Activated CD4-positive, alpha-beta T cell treated with anti-CD3 and anti-CD28 coated beads, Interleukin-2, amount 50 U/mL, for 16 hours (primary cell): ENCODE measurements at places on chromosomes 4 and X.

DNA sequence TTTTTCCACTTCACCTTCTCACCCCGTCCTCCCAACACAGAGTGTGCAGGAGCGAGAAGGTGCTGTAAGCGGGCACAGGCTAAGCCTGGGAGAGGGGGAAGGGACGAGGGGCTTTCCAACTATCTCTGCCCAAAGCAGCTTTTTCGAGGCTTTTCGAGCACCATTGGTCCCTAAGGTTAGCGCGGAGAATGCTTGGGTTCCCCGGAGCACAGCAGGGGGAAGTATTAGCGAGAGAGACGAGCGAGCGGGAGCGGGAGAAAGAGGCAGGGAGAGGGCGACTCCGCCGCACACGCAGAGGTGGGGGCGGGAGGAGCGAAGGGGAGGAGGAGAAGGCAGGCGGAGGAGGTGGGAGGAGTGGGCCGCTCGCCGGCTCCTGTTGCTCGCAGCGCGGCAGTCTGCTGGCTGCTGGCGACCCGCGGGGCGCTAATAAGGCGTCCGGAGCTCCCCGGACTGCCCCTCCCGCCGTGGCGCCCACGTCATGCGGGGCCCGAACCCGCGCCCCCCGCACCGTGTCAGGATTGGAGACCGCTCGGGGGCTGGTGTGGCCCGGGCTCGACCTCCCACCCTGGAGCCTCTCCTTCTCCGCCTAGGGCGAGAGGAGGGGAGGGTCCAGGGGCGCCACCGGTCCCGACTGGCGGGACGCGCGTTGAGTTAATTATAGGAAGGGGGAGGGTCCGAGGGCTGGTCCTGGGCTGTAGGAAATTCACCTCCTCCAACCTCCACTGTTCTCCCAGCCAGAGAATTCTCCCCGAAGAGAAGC lies at the start of gene ADAMTS3:
ADAMTS3 (minus strand) TSS at position 263 of the 760 bp plus-strand sequence. CDS start 459 bp downstream, outside the sequence.
- DNase-seq = no peak

GRCh38 chr4:70062000-70062399 lies 11.8 kb downstream of the HTN1 start:
- no peak for DNase-seq

DNA sequence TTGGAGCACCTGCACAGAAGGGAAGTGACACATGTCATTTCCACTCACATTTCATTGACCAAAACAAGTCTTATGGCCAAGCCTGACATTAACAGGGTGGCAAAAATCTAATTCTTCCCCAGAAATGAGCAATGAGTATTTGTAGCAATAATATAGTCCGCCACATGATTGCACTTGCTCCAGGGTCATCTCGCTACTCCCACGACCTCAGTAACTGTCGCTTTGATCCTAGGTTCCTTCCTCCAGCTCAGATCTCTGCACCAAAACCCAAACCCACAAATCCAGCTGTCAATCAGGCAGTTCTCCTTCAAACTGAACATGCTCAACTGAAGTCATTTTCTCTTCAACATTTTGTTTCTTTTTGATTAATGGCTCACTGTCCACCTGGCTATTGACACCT lies 25.2 kb upstream of the PTTG2 start:
- no peak for DNase-seq

DNA sequence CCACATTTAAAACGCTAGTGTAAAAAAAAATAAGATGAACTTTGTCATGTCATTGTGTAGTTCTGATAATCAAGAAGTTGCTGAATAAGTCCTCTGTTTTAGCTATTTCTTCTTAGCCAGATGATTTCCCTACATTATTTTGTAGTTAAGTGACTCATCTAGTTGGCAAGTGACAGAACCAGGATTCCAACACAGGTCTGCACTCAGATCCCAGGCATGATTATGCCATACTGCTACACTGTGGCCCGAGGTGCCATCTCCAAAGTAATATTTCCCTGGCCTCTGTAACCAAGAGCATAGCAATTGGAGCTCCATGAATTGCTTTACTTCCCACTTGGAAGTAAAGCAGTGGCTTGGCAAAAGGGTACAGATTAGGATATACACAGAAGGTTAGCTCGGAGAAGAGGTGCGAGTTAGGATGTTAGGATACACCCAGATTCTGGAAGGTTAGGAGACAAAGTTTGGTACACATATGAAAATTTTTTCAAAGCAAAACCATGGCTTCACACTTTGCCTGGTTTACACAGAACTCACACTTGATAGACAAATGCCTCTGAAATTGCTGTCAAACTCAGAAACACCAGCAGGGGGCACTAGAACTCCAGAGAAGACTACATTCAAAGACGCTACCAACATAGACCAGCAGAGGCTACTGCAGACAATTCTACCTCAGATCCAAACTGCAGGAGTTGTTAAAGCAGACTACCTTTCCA lies 41.4 kb downstream of the SRPX2 start:
- DNase-seq = peak; percentile 82

GRCh38 chrX:69024931-69025330 lies 140.3 kb downstream of the PJA1 start:
- no peak for DNase-seq

GRCh38 chr4:173325007-173325736 lies 9.0 kb downstream of the HMGB2 start:
- DNase-seq = no peak

GRCh38 chr4:41133454-41134018 lies 80.8 kb downstream of the APBB2 start:
- no peak for DNase-seq
